ENCODE measurements at places on chromosomes 1 and 21.

DNA sequence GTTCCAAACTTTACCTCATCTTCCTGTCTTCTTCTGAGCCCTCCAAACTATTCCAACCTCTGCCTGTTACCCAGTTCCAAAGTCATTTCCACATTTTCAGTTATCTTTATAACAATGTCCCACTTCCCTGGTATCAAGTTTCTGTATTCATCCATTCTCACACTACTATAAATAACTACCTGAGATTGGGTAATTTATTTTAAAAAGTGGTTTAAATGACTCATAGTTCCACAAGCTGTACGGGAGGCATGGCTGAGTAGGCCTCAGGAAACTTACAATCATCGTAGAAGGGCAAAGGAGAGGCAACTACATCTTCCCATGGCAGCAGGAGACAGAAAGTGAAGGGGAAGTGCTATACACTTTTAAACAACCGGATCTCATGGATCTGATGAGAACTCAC lies 428.5 kb upstream of the RGS18 start:
- DNase-seq, result no peak

DNA sequence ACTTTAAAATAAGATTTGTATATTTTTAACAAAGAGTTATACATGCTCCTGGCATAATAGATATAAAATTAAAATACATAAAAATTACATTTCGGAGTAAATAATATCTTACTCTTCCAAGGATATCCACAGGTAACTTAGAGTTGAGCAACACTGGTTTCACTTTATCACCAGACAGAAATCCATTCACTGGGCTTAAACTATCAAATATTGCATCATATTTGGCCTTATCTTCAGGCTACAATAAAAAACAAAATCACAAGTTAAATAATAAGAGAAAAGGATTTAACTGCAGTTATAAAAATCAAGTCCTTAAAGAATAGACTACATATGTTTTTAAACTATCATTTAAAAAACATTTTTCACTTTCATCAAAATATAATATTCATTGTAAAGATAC lies 55.5 kb downstream of the EPS15 start:
- DNase-seq, result no peak

- no peak for DNase-seq
Measured at GRCh38 chr1:169651035-169651434, 21.1 kb upstream of the SELP start.

- no peak for DNase-seq
Measured at GRCh38 chr1:199690496-199690895, 337.0 kb upstream of the NR5A2 start.

DNA sequence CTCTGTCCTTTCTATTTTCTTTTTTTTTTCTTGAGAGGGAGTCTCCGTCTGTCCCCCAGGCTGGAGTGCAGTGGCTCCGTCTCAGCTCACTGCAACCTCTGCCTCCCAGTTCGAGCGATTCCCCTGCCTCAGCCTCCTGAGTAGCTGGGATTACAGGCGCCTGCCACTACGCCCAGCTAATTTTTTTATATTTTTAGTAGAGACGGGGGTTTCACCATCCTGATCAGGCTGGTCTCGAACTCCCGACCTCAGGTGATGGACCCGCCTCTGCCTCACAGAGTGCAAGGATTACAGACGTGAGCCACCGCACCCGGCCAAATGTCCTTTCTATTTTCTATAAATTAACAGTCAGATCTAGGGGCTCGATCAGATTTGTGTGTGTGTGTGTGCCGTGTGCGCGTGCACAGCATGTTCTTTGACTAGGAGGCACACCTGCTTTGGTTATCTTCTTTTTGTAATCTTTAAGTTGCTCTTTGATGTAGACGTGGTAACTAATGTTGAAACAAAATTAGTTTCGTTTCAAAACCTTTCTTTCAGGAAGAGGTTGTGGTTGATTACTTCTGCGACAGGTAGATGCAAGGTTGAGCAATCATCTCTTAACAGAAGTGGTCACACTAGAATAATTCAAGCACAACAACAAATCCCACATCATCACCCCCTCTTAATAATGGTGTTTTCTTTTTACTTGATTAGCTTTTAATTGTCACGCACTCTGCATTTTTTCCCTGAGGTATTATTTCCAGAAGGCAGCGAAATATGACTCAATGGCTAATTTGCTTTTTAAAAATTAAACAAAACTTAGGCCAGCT lies 779 bp upstream of the DEGS1 start:
- no peak for DNase-seq

DNA sequence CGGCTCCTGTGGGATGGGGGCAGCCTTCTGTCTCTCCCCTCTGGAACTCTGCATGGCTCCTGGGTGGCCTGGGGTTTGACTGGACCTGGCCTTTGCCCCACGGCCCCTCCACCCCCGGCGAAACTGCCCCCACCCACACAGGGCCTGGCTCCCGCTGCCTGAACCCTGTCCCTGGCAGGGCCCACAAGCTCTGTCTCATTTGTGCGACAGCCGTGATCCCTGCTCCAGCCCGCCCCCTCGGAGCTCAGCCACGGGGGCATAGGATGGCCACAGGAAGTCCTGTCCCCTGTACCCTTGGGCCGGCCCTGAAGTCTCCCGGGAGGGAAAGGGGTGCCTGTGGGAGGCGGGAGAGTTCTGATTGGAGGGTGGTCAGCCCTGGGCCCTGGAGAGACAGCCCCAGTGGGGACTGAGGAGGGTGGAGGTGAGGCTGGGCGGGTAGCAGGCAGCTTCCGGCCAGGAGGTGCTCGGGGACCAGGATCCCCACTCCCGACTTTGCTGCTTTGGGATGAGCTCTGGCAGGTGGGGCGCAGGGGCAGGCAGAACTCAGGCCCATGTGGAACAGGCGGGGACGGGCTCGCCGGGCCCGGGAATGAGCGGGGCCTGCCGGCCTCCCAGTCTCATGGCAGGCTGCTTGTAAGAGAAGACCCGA lies 45.1 kb downstream of the SLX9 start:
- no peak for DNase-seq

GRCh38 chr1:62800825-62801306 lies 16.9 kb downstream of the ATG4C start:
- peak; percentile 50 for DNase-seq

DNA sequence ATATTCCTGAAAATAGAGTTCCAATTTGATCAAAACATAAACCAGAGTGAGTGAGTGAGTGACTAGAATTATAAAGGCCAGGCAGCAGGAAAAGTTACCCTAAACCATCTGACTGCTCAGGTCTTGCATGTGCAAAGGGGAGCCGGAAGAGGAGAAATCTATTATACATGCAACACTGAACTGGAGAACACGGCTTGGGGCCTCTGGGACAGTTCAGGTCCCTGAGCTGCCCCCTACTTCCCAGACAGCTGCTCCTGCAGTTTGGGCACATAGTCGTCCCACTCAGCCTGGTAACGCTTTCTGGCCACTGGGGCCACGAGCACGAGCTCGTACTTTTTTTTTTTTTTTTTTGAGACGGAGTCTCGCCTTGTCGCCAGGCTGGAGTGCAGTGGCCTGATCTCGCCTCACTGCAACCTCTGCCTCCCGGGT lies 40.1 kb downstream of the PTPRC start:
- no peak for DNase-seq

DNA sequence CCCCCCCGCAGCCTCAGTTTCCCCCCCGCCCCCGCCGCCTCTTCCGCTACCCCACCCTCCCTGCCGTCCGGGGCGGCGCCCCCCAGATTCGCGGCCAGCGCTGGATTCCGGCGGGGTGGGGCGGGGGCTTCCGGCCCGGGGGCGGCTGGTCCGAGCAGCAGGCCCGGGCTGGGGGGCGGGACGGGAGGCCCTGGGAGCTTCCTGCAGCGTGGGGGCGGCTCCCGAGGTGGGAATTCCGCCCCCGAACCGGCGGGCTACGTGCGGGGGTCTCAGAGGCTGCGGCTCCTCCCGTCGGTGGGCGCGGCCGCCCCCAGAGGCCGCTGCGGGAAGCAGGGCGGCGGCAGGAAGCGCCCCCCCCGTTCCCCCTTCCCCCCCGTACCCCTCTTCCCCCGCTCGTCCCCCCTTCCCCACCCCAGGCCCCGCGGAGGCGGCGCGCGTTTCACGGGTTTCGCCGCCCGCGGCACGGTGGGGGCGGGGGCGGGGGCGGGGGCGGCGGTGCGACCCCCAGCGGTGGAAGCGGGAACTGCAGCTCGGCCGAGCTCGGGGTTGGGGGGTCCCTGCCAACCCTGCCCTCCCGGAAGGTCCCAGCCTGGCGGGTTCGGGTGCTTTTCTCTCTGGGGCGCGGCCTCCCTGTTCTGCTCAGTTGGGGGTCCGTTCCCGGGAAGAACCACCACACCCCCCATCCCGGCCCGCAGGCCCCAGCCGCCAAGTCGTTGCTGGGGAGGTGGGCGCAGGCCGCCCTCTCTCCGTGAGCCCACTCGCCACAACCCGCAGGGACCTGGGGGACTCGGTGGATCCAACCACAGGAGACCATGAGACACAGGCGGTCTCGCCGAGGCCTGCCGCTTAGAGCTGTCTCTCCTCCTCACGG lies 76.3 kb downstream of the MORN1 start:
- no peak for DNase-seq

DNA sequence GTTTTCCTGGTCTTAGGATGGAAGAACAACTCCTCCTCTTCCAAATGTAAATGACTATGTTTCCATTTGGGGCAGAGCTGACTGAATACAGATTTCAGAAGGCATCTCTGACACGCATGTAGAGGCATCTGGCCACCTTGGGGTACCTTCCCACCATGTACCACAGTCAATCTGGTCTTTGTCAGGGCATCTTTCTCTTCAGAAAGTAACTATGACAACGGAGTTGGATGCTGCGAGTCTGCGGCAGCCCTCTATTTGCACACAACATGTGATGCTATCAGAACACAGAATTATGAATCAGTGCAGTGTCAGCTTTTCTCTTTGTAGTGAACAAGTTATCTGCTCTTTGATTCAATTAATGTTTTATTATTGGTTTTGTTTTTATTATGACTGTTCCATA lies 94.7 kb downstream of the TSEN15 start:
- DNase-seq, result no peak

- DNase-seq, result no peak
Measured at GRCh38 chr21:26096494-26097371, 73.8 kb downstream of the APP start.

Data from SK-N-MC (cell line).